ENCODE measurements at places on chromosomes 1 and 21.

GRCh38 chr1:19309123-19309813, 2.7 kb downstream of the AKR7A2 start:
- DNase-seq, result peak; percentile 22

DNA sequence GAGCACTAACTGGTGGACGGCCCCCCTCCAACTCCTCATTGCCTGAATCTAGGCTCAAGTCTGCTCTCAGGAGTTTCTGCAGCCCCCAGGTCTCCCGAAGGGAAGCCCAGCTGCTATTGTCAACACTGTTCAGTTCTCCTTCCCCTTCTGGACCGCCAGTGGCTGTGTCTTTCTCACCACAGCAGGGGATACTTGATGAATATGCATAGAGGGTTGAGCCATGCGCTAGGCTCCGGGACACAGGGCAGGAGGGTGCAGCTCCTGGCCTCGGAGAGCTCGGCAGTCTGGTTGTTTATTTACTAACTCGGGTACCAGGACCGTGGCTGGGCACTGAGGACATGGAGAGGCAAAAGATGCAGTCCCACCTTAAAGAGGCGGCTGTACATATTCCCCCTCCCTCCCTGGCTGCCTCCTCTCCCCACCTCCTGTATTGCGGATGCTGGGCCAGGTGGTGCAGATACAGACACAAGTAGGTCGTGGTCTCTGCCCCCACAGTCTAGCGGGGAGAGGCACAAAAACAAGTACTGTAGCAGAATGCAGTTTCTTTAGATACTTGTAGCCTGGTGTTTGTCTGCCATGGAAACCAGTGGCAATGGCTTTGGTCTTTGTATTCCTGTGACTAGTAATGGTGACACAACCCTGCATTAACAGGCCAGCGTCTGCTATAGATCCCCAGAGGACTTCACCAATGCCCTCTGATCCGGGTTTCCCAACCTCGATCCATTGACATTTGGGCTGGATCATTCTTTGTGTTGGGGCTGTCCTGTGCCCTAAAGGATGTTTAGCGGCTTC, 26.2 kb downstream of the ARHGEF10L start:
- no peak for DNase-seq

- DNase-seq, result no peak
Measured at GRCh38 chr1:148263906-148264255, 111.8 kb upstream of the NBPF11 start.

DNA sequence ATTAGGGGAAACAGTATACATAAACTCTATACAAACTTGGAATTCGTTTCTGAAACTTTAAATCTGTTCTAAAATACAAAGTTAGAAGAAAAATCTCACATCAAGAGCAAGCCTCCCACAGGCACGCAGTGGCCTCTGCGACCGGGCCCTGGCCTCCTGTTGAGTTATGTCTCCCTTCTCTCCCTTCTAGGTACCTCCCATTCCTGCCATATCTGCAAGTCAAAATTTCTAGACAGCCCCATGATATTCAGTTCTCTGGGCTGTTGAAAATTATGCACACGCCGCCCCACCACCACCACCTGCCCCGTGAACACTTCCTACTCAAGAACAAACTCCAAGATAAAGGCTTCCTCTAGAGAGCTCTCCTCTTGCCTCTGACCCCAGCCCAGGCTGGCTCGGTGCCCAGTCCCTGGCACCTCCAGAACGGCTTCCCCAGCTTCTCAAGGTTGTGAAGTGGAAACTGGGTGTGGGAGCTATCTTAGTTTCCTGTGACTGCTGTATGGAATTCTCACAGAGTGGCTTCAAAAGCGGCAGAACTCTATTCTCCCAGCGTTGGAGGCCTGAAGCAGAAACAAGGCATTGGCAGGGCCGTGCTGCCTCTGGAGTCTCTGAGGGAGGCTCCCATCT, 37.7 kb upstream of the LRP8 start:
- no peak for DNase-seq

- DNase-seq, result no peak
Measured at GRCh38 chr1:219733511-219734174, 120.7 kb upstream of the ZC3H11B start.

DNA sequence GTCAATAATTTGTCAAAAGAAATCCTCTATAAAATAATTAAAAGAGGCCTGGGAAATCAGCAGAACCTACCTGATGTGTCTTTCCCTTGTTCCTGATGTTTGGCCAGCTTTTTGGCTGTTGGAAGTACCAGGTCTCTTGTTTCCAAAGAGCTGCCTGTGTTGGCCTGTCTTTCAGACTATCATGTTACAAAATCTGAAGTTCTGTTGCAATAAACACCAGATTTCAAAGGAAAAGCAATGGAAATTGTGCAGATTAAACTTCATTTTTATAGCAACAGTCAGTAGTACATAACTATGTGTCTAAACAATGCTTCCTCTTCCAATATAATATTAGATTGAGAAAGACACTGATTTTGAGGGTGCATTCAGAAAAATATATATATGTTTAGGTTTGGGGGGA, 647.2 kb upstream of the CXADR start:
- DNase-seq, result no peak

DNA sequence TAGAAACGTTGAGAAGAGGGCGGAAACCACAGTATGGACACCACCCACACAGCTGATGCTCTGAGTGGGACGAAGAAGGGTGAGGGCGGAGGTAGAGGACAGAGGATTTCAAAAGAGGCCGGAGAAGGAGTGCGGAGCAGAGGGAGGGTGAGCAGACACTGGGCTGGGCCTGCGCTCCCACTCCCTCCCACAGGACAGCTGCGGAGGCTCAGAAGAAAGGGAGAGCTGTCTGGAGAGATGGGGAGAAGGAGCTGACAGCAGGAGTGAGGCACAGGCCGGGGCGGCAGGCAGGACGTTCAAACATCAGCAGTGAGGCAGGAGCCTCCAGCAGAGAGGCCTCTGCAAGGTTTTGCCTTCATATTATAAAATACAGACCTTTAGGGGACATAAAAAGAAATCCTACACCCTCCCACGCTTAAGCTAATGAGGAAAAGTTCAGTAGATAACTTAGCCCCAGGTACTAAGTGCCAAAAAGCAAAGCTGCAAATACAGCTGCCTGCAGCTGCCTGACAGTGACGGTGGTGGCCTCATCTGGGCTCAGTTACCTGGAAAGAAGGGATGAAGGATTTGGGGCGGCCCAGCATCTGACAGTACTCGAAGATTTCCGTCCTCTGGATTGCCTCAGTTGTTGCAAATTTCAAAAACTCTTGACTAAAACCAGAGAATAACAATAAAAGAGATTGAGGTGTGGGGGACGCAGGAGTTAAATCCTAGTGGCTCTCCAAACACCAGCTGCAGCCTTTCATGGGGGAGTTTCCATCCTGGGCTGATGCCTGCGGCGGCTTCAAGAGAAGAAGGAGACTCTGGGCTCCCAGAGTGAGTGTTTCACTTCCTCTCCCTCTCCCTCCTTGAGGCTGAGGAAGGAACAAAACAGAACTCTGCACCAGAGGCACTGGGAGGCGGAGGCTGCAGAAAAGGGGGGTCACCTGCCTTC, 25.6 kb downstream of the SEC16B start:
- no peak for DNase-seq

DNA sequence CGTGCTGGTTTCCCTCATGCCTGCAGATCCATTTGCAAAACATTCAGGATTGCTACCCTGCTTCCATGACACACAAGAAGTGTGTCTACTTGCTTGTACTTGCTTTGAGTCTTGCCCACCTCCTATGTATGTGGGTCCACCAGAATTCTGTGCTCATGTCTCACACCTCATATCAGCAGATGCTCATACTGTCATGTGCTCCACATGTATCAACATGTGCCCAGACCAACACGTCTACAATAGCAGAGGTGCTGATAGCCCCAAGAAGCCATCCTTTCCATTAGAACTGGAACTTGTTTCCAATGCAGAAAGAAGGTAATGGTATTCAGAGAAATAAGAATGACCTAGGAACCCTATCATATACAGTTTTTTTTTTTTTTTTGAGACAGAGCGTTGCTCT, 27.9 kb upstream of the MYOC start:
- DNase-seq, result no peak

GRCh38 chr1:3768811-3769390, 3.6 kb upstream of the SMIM1 start:
- DNase-seq, result no peak

- DNase-seq, result no peak
Measured at GRCh38 chr1:205652984-205653383, 21.2 kb upstream of the ELK4 start.

GRCh38 chr1:227451954-227452353, 111.4 kb upstream of the ZNF678 start:
- no peak for DNase-seq

DNA sequence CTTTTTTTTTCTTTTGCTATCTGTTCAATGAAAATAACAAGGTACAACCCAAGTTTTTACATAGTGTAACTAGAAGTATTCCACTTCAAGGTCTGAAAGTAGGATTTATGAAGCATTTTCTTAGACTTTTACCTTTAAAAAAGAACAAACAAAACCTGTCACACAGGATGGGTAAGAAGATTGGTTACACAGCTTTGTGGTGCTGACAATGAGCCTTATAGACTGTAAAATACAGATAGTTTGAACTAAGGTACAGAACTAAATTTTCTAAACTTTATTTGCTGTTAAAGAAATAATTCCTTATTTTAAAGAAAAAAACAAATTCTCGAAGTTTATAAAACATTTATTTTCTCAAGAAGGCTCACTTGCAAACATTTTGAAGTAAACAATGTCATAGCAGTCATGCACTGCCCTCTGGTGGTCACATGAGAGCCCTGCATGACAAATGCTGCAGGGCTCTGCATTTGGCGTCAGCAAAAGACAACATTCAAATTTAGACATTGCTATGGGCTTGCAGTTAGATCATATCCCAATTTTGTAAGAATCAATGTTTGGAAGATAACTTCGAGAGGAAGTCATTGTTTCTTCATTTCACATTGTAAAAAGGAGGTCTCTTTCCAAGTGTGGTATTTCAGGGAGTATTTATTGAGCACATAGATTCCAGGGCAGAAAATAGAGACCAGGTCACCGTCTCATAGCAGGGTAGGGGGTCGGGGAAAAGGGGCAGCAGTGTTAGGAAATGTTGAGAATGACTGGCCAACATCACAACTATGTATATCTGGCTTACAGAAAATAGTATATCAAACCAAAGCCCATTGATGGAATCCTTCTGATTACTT, 115.3 kb upstream of the FMN2 start:
- DNase-seq, result peak; percentile 60

GRCh38 chr1:30418061-30418938, 305.1 kb downstream of the MATN1 start:
- DNase-seq, result no peak

DNA sequence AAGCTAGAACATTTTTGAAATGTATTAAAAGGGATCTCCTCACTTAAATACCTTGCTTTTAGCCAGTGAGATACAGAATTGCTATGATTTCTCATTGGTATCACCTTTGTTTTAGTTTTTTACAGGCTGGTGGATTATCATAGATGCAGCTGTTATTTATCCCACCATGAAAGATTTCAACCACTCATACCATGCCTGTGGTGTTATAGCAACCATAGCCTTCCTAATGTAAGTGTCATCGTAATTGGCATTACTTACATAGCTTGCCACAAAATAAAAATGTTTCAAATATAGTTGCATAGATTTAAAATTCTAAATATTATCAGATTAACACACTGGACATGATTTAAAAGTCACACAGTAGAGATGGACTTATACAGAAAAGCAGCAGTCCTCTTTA, 4.7 kb downstream of the TMEM50A start:
- DNase-seq, result no peak

DNA sequence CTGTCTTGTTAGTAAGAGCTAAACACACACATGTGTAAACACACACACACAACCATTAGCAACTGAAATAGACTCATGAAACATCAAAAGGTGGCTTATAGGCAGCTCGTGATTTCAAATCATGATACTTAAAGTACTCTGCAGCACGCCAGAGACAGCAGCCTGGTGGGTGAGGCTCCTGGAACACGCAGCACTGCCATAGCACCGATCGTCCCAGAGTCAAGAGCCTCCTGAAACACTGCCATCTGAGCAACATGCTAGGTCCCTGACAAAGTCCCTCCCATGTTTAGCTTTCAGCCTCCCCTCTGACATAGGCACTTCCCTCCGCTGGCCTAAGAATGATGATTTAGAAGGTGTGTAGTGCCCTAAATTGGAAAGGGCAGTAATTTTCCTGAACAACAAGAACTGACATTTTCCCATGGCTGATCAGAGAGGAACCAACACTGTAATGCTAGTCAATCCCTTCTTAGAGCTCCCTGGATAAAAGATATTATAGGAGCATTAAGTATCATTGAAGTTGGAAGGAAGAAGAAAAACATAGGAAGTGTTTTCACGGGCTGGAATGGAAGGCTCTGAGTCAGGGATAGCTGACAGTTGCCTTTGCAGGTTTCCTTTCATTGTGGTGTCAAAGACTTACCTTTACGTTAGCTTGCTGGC, 14.1 kb upstream of the DPT start:
- DNase-seq, result no peak

- DNase-seq, result peak; percentile 93
Measured at GRCh38 chr1:205749234-205750137, 496 bp downstream of the NUCKS1 start.

DNA sequence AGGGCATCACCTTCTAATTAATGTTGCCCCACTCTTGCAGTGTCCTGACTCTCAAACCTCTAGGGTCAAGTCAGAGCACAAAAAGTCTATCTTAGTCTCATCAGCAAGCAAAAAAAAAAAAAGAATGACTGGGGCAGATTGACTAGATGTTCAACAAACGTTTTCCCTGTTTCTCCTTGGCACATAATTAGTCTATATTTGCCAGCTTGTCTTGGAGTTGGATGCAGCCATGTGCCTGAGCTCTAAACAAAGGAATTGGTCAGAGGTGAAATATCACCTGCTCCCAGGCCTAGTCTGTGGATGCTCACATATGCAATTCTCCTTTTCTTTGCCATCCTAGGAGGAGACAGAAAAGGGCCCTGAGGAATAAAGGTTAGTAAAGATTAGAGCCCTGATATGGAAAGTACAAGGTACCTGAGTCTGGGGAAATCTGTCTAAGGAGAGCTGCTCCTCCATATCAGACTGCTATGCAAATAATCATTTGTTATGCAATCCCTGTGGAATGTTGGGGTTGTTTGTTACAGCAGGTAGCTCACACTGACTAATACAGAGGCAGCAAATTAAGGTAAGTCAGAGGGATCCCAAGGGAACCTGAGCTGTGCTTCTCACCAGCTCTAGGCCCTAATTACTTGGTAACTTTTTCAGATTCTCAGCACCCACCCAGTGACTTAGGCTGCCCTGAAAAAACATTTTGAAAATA, 130.8 kb downstream of the BRINP2 start:
- DNase-seq, result no peak

DNA sequence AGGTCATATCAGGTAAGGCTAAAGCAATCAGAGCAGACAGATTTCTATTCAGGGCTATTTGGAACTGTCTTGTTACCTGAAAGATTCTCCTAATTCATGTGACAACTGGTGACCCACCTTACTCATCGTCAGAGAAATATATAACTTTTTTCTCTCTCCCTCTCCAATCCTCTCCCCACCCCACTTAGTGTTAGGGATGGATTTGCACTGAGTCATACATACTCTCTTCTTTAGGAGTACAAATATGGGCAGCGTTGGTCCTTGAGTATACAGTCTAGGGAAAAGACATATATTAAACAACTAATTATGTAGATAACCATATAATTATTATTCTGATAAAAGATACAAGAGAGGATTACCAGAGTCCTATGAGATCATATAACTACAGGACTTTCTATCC, 246.3 kb downstream of the HHIPL2 start:
- DNase-seq, result peak; percentile 26

GRCh38 chr1:82946096-82946605, 1052.8 kb downstream of the TTLL7 start:
- DNase-seq, result no peak

All from A172 (cell line).